ENCODE measurements at places on chromosomes 1 and 21.

DNA sequence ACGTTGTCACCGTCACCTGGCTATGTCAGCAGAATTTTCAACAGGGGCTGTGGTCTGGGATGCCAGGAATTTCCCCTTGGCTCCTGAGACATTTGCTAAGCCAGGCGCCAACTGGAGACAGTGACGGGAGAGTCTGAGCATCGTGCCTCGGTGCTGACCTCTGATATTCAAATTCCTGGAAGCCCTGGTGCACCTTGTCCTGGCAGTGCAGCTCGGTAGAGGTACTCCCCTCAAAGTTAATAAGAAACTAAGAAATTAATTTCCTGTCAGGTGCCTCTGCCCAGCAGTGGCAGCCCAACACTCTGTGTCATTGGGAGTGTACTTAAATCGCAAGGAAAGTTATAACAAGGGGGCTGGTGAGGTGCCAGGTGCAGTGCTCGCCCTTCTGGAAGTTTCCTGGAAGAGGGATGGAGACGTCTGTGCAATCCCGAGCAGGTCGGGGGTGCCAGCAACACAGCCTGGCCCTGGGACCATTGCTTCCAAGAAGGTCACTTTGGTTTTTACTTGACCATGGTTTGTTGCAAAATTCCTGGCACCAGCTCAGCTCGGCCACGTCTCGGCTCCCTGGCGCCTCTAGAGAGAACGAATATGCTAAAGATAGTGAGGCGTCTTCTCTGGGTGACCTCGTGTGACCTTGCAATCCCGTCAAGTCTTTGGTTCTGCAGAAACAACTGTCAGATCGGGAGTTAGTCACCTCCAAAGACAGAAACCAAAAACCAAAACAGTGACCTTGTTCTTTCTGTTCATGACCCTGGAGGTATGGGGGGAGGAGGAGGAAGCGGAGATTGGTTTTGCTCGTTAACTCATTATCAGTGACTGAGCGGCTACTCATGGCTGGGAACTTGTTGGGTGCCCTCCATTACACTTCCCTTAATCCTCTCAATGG, 149.5 kb upstream of the VAMP3 start:
- no peak for DNase-seq

- DNase-seq: no peak
Observed at GRCh38 chr1:204650911-204651570, 34.5 kb downstream of the LRRN2 start.

GRCh38 chr1:185292237-185292636, 24.8 kb downstream of the IVNS1ABP start:
- DNase-seq: no peak

- DNase-seq: no peak
Observed at GRCh38 chr1:244843148-244843978, 7.9 kb downstream of the COX20 start.

DNA sequence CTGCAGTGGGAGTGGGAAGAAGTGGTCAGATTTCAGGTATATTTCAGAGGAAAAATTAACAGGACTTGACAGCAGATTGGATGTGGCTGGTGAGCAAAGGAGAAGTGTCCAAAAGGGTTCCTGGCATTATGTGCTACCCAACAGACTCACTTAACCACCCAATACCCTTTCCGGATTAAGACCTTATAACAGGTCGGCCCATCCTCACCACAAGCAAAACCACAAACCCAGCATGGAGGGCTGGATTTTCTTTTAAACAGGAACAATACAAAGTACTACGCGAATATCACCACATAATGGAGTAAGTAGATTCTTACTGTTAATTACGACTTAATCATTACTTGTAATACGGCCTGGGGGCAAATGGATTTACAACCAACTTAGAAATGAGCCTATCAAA, 59.2 kb downstream of the WDR64 start:
- DNase-seq: no peak

GRCh38 chr1:209817691-209818090, 10.1 kb upstream of the UTP25 start:
- no peak for DNase-seq

DNA sequence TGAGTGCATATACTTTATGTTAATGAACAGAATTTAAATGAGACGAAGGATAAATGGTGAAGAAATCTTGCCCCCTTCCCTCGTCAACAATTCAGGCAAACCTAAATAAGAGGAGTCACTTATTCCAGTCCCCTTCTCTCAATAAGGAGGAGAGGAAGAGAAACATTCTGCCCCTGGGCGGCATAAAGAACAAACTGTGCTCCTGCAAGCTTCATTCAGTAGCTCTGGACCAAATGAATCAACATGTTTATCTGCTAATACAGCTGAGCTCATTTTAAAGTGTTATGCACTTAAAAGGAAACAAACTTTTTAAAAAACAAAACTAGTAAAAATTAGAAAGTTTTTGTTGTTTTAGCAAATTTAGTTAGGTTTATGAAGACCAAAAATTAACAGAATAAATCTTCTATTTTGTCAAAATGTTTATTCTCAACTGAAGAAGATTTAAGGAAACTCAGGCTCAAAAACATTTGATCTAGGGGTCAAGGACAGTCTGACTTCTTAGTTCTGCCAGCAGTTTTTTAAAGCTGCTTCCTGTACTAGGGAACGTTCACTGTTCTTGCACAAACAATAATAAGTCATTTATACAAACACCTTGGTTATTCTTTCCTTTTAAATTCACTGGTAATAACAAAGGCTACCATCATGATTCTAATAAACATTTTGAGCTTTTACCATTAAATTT, 58.3 kb downstream of the AKT3 start:
- no peak for DNase-seq

- no peak for DNase-seq
Observed at GRCh38 chr1:154174654-154175053, 17.2 kb downstream of the TPM3 start.

GRCh38 chr1:22026924-22027289, 25.4 kb downstream of the CELA3A start:
- no peak for DNase-seq

- DNase-seq: no peak
Observed at GRCh38 chr1:234863551-234863971, 253.6 kb upstream of the IRF2BP2 start.

- DNase-seq: no peak
Observed at GRCh38 chr1:198794498-198794897, 155.7 kb downstream of the PTPRC start.

- no peak for DNase-seq
Observed at GRCh38 chr1:190101756-190102155, 375.9 kb downstream of the BRINP3 start.

GRCh38 chr1:154609398-154610380, 1.7 kb upstream of the ADAR start:
- peak; percentile 13 for DNase-seq

DNA sequence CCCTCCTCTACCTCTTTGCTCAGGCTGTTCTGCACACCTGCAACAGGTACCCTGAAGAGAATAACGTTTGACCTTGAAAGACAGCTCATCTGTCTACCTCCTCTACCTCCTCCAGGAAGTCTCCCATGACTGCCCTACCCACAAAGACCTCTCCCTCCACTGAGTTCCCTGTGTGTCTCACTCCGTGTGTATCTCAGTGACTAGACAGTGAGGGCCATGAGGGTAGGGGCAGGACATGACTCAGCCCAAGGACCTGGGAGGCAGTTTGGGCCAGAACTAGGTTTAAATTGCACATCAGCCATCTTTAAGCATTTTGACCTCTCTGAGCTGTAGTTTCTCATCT, 32.0 kb upstream of the LRP8 start:
- no peak for DNase-seq

DNA sequence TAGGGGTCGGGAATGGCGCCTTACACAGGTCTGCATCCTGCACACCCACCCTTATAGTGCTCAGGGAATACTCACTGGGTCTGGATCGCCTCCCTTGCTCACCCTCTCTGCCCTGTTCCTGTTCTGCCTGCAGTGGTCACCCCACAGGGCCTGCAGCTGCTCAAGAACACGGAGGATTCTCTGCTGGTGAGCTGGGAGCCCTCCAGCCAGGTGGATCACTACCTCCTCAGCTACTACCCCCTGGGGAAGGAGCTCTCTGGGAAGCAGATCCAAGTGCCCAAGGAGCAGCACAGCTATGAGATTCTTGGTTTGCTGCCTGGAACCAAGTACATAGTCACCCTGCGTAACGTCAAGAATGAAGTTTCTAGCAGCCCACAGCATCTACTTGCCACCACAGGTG, 12.4 kb downstream of the TNN start:
- DNase-seq: no peak
